ENCODE measurements at places on chromosomes 6 and 20.

GRCh38 chr20:15902493-15902892 is 670.8 kb downstream of the KIF16B start:
- no peak for DNase-seq

DNA sequence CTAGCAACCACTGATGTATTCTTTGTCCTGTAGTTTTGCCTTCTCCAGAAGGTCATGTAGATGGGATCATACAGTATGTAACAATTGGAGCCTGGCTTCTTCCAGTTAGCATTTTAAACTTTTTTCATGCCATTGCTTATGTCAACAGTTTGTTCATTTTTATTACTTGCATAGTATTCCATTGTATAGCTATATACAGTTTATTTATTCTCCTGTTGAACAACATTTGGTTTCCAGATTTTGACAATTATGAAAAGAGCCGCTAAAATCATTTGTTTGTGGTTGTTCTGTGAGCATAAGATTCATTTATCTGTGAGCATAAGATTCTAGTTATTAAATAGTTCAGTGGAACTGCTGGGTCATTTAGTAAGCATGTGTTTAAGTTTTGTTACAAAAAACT is 23.5 kb upstream of the CMTR1 start:
- no peak for DNase-seq

DNA sequence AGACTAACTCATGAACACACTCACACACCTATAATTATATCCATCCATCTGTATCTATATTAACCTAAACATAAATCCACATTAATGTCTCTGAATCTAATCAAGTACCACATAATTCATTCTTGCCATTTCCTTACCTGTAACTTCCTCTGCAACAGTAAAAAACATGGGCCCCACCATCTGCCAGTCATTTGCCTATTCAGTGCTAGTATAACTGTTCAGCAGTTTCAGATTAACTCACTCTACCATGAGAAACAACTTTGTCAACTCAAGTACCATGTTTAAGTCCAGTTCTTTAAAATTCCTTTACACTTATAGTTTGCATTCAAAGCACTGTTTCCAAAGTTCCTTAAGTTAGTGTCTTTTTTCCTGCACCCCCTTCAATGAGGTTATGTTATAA is 68.8 kb downstream of the LAMP5 start:
- DNase-seq: no peak

- no peak for DNase-seq
Measured at GRCh38 chr20:53898556-53898931, 171.8 kb downstream of the BCAS1 start.

DNA sequence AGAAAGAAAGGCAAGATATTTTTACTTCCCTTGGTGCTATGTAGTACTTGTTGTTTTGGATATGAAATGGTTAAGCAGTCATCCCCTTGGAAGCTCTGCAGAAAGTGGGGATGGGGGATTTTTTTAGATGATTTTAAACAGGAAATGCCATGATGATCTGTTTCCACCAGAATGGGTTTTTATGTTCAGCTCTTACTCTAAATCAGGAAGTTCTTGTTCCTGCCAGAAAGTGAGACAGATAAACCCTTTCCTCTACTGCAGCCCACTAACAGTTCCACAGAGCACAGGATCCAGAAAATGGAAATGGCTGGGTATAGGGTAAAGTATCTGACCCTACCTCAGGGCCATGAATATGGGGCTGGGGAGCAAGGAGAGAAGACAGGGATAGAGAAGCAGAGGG is 32.1 kb upstream of the PPP1R3G start:
- DNase-seq: no peak

- DNase-seq: no peak
Measured at GRCh38 chr6:40642837-40643236, 55.7 kb upstream of the LRFN2 start.

Data from stimulated activated CD4-positive, alpha-beta T cell treated with anti-CD3 and anti-CD28 coated beads, Interleukin-1b, Interleukin-23, amount 100 ng/mL, for 24 hours (primary cell).